Renal cortex interstitium (tissue), 15 donors: ENCODE measurements at places on chromosomes 11 and 22.

DNA sequence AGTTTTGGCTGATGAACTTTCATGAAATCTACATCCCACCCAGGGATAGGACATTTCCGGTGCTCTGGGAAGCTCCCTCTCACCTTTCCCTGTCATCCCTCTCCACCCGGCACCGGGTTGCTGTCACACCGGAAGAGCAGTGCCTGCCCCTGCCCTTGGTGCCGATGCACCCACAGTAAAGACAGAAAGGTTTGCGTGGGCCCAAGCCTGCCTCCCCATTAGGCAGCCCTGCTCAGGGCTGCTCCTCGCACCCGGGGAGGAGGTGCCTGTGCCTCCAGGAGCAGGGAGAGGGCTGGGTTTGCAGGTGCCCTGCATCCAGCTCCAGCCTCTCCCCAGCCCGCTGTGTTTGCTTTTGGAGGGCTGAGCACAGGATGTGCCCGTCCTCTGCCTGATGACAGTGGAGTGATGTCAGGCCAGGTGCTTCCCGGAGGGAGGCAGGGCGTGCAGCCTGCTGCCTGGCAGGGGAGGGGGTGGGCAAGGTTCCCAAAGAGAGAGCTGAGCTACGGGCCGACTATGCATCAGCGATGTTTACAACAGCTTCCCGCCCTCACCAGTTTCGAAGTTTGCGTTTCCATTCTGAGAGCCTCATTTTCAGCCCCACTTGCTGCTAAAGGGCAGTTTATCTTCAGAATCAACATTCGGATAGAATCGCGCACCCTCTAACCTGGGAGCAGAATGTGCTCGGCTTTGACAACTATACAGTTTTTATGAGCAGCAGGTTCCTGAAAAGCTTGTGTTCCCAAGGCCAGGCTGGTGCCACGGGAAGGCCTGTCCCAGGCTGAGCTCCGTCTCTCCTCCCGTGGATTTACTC lies 83.2 kb upstream of the CLDN5 start:
- DNase-seq, result no peak

- no peak for DNase-seq
Measured at GRCh38 chr11:66473167-66473566, 6.5 kb downstream of the PELI3 start.

- DNase-seq, result no peak
Measured at GRCh38 chr11:47551086-47551485, 1.8 kb downstream of the CELF1 start.

DNA sequence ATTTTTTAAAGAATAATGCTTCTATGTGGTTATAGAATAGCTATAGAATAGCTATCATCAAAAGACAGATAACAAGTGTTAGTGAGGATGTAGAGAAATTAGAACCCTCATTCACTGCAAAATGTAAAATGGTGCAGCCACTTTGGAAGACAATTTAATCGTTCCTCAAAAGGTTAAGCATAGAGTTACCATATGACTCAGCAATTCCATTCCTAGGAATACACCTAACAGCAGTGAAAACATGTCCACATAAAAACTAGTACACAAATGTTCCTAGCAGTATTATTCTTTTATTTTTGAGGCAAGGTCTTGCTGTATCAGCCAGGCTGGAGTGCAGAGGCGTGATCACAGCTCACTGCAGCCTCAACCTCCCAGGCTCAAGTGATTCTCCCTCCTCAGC lies 34.0 kb downstream of the RTL6 start:
- DNase-seq, result no peak
